ENCODE measurements at places on chromosomes 4 and X. TPM values are rescaled to one million over a fixed set of nuclear protein-coding genes. Genes with fewer than 3 reads are reported as not detected.

KDR gene
- not detected for polyA plus RNA-seq

MAGEB5 gene
- polyA plus RNA-seq = not detected

GPR143 gene
- polyA plus RNA-seq = not detected

CABS1 gene
- not detected for polyA plus RNA-seq

ASB9 gene
- polyA plus RNA-seq = not detected

NFXL1 gene
- 5.8 TPM for polyA plus RNA-seq

NONO gene
- polyA plus RNA-seq = 112 TPM

OSTC gene
- 33.8 TPM for polyA plus RNA-seq

OTUD6A gene
- polyA plus RNA-seq = not detected

H2BW2 gene
- polyA plus RNA-seq = not detected

PCSK1N gene
- not detected for polyA plus RNA-seq

SULT1E1 gene
- not detected for polyA plus RNA-seq

CCDC149 gene
- polyA plus RNA-seq = not detected

NLGN3 gene
- 0.81 TPM for polyA plus RNA-seq

CENPE gene
- polyA plus RNA-seq = 0.15 TPM

LANCL3 gene
- polyA plus RNA-seq = 0.06 TPM

HPRT1 gene
- polyA plus RNA-seq = 6.6 TPM

ASMT gene
- 1.2 TPM for polyA plus RNA-seq

GDPD2 gene
- polyA plus RNA-seq = not detected

ARX gene
- polyA plus RNA-seq = not detected

TRMT44 gene
- polyA plus RNA-seq = 13.3 TPM

DMRTC1B gene
- polyA plus RNA-seq = 3.3 TPM

MCF2 gene
- 0.54 TPM for polyA plus RNA-seq

GPRASP2 gene
- 0.13 TPM for polyA plus RNA-seq

YY2 gene
- polyA plus RNA-seq = 0.67 TPM

MGAT4D gene
- polyA plus RNA-seq = not detected

MECP2 gene
- polyA plus RNA-seq = 20.0 TPM

TMEM156 gene
- polyA plus RNA-seq = 58.4 TPM

REELD1 gene
- polyA plus RNA-seq = 7.8 TPM

ATP8A1 gene
- polyA plus RNA-seq = 28.7 TPM

UTP3 gene
- polyA plus RNA-seq = 5.0 TPM

MAGEE2 gene
- polyA plus RNA-seq = not detected

PAGE4 gene
- polyA plus RNA-seq = not detected

Data from B cell (primary cell).